SK-MEL-5 (cell line): ENCODE measurements at places on chromosomes 3 and 15.
A peak's percentile ranks its signal among the peaks of the same experiment; 100 is the strongest.

GRCh38 chr3:87233805-87234204, 6.7 kb downstream of the CHMP2B start:
- DNase-seq, result no peak

DNA sequence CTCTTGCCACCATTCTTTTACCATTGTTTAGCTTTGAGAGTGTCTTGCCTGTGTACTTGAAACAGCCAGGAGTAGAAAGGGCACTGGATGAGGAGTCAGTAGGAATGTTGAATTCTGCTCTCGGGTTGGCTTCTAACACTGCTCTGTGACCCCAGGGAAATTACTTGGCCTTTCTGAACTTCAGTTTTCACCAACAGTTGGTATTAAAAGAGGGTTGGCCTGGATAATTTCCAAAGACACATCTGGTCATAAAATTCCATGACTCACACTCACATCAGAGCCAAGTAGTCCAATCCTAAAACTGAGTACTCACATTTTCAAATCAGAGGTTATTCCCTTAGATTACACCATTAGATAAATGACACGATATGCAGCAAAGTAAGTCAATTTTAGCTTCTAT, 141.6 kb downstream of the ECT2 start:
- no peak for DNase-seq

GRCh38 chr15:45603881-45604280, 16.7 kb downstream of the BLOC1S6 start:
- no peak for DNase-seq

DNA sequence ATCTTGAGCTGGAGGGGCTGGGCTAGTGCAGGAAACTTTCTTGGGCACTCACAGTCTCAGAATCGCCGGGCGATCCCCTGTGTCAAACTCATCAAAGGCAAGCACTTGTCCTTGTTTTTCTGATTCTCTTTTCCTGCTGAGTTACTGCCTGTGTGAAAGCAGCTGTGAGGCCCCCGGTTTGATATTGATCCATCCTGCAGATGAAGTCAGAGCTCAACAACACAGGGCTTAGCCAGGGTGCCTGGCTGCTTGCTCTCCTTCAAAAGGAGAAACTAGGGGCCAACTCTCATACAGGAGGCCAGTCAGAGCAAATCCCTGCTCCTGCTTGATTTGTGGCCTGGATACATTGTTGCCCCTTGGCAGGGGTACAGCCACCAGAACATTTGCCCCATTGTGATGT, 22.9 kb downstream of the CLSTN2 start:
- DNase-seq, result no peak

- DNase-seq, result peak; percentile 74
These were observed 58.5 kb upstream of the SAMMSON start for GRCh38 chr3:69941037-69941436.

- peak; percentile 32 for DNase-seq
These were observed 72.9 kb upstream of the NDN start for GRCh38 chr15:23760024-23760423.

DNA sequence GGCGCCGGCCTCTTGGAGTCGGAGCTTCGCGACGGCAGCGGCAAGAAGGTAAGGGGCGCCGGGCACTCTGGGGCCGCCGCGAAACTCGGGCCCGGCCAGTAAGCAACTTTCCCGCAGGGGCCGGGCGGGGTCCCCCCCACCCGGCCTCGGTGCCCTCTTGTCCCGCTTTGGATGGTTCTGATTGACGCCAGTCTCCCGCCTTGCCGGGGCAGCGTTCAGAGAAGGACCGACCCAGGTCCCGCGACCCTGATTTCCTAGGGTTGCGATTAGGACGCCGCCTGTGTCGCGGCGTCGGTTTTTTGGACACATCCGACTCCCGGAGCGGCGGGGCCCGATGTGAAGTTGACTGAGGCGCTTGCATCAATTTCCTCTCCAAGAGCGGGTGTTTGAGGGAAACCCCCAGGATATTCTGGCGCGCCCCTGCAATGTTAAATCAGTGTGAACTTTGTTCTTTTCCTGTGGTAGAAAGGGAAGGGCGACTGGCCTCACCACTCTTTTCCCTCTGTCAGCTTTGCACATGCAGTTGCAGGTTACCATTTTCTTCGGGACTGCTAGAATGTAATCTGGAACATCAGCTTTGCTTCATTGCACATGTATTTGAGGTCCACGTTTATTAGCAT, 755 bp downstream of the PDE8A start:
- peak; percentile 19 for DNase-seq

DNA sequence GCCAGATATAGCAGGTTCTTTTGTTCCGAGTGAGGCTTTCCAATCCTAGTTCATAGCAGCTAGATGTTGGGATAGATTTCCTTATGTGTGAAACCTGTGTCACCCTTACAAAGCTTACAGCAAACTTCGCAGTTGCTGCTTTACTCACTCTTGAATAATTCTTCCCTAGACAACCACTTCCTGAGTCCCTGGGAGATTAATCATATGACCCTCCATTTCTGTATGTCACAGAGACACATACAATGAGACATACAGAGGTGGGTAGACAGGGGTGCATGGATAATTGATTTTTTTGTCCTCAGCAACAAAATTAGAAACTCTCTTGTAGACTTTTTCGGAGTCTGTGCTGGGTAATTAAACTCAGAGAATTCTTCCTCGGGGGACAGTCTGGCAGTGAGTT, 163.2 kb downstream of the NSUN3 start:
- DNase-seq, result peak; percentile 74

- DNase-seq, result no peak
These were observed 113.4 kb upstream of the BCL6 start for GRCh38 chr3:187858711-187859110.

- no peak for DNase-seq
These were observed 43.6 kb downstream of the C2CD4B start for GRCh38 chr15:62121273-62122015.

- no peak for DNase-seq
These were observed 3.8 kb downstream of the NCEH1 start for GRCh38 chr3:172707030-172707429.

GRCh38 chr3:188091746-188092145, 62.2 kb upstream of the LPP start:
- DNase-seq, result no peak

DNA sequence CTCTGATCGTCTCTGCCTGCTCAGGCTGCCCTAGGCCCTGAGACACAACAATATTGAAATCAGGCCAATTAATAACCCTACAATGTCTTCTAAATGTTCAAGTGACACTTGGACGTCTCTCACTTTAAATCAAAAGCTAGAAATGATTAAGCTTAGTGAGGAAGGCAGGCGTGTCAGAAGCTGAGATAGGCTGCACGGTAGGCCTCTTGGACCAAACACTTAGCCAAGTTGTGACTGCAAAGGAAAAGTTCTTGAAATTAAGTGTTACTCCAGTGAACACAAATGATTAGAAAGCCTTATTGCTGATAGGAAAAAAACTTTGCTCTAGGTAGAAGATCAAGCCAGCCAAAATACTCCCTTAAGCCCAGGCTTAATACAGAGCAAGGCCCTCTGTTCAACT, 2.2 kb downstream of the HPS3 start:
- no peak for DNase-seq

- no peak for DNase-seq
These were observed 18.2 kb upstream of the LACTB start for GRCh38 chr15:63103416-63103815.

- DNase-seq, result peak; percentile 71
These were observed 221.8 kb downstream of the CBLB start for GRCh38 chr3:105647047-105647446.

DNA sequence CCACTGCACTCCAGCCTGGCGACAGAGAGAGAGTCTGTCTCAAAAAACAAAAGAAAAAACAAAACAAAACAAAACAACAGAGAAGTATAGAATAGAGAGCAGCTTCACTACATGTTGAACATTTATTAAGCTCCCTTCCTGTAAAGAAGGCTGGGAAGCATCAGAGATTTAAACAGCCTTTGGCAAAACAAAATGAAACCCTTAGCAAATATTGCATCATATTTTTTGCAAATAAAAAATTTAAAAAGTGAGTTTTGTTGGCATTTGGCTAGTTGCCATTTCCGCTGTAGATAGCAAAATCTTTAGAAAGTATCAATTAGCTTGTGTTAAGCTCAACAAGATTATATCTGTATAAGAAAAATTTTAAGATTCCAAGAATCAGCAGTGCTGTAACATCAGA, 151.2 kb downstream of the SERPINI1 start:
- DNase-seq, result peak; percentile 6
